ENCODE measurements at places on chromosomes 2 and 18. TPM values are rescaled to one million over a fixed set of nuclear protein-coding genes. Genes with fewer than 3 reads are reported as not detected.

GRCh38 chr18:71105078-71105819 is 816.4 kb downstream of the SOCS6 start:
- DNase-seq: no peak

DNA sequence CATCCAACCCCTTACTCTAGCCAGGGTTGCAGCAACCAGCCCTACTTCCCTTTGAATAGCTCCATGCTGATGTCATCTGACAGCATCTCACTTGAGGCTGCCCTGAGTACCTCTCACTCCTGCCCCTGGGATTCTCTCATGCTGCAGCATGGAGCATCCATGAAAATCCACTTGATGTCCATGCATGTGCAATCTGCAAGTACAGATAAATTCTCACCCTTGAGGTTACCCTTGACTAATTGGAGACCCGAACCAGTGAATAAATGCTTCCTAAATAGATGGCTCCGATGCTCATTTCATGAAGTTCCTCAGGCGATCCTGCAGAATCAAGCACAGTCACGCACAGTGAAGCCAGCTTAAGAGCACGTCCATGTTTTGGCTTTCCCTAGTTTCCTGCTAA is 298.3 kb downstream of the RBM43 start:
- DNase-seq: no peak

DNA sequence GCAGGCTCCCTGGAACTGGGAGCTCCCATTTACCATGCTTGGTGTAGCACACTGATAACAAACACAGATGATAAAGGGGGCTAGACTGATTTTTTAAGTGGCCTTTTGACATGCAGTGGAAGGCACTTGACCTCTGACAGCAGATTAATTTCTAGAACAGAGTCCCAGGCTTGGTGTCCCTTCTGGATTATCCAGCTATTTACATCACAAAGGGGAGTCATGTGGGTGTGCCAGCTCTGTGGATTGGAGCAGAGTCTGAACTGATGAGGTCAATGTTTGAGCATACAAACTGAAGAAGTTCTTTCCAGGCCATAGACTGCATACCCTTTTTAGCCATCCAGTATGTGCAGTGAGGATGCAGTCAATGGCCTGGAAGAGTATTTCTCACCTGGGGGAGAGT is 31.5 kb upstream of the SIX2 start:
- no peak for DNase-seq

WNT6 gene
- total RNA-seq: 1.5 TPM

DNA sequence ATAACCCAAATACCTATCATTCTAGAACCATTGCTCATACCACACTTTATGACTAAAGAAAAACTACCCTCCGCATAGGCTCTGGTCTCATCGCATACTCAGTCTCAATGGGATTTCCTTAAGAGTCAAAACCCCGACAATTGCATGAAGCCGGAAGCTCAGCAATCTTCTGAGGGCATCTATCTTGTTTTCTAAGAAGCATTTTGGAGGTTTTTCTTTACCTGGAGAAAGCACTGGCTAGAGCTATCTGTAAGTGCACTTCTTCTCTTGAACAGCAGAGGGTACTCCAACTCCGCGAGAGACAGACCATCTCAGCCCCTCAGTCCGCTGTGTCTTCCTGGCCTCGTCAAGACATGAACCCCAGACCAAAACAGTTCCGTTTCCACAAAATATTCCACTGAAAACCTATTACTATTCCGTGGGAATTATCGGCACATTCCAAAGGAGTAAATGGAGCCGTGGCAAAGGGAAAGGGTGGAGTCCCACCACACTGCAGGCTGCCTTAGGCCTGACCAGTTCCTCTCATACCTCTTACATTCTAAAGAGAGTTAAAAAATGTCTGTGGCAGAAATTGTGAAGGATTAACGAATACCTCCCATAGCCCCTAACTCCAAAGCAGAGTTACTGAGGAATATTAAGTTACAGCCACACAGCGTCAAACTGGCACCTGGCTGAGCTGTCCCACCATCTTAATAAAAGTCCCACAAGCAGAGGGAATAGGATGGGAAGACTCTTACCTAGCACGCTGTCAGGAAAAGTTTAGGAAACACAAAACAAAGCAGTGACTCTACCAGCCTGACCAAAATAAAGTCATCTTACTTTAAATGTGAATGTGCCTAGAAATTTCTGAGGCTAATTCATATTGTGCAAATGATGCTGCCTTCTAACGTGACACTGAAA is 325.6 kb upstream of the VRK2 start:
- no peak for DNase-seq

DNA sequence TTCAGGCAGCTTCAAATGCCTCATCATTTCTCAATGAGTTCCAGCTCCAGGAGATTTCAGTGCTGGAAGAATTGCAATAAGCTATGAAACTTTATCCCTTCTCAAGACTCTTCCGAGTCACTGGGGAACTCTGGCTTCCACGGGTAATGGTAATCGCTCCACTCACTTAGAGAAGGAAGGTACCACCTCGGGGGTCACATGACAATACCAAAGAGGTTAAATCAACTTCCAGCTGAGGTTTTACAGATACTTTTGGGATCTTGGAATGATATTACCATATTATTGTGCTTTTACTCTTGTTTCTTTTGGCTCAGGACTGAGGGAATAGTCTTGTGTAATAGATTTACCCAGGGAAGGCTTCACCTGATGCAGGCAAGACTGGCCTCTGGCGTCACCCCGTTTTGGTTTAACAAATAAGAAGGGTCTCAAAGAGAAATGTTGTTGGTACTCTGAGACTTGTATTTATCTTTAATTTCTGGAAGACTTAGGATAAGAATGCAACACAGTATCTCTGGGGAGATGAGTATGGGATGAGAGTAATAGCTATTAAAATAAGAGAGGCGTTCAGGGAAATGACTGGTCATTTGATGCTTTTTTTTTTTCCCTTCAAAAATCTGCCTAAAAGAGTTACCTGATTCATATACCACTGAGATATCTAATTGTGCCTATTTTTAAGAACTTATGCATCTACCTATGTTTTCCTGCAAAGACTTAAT is 316.9 kb upstream of the ZEB2 start:
- no peak for DNase-seq

MGAT5 gene
- 116 TPM for total RNA-seq

REG3G gene
- not detected for total RNA-seq

- no peak for DNase-seq
These were observed 169.1 kb upstream of the CYP26B1 start for GRCh38 chr2:72316774-72317173.

EPB41L3 gene
- total RNA-seq: 5.5 TPM

TACR1 gene
- total RNA-seq: 0.38 TPM

SPC25 gene
- not detected for total RNA-seq

AMER3 gene
- not detected for total RNA-seq

ADRA2B gene
- 6.1 TPM for total RNA-seq

- DNase-seq: peak; percentile 65
These were observed 124.5 kb upstream of the CCDC150 start for GRCh38 chr2:196515051-196515450.

DNA sequence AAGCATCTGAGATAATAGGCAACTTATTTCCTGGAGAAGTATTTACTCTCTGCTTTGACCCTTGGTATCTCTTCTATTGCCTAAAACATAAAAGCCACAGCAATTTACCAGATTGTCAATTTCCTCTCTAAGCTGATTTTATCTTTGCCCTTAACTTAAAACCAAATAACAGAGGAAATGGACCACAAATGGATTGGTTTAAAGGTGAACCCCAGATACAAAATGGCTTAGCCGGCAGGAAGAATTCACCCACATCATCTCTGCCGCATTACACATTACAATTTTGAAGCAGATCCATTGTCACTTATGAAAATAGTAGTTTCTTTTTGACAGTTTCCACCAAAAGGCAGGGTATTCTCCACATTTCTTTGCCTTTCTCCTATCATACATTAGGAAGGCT is 585.8 kb upstream of the CHAC2 start:
- no peak for DNase-seq

DNA sequence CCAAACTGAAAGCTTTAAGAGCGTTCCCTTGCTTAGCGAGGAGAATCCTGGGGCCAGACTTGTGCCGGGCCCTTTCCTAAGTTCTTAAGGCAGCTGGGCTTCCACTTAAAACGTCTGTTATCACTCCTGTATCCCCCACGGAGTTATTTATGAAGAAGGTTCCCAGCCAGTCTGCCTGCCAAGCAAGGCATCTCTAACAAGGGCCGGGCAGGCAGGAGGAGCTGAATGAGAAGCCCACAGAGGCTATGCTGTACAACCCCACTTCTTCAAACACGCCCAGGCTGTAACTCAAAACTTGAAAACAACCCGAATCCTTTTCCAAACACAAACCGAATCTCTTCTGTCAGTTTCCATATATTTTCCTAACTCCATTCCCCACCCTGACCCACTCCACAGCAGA is 39.0 kb upstream of the ZFP36L2 start:
- peak; percentile 29 for DNase-seq

- no peak for DNase-seq
These were observed 460.5 kb downstream of the TGIF1 start for GRCh38 chr18:3910512-3910911.

- DNase-seq: no peak
These were observed 40.4 kb upstream of the SMAD2 start for GRCh38 chr18:47970664-47971531.

DNA sequence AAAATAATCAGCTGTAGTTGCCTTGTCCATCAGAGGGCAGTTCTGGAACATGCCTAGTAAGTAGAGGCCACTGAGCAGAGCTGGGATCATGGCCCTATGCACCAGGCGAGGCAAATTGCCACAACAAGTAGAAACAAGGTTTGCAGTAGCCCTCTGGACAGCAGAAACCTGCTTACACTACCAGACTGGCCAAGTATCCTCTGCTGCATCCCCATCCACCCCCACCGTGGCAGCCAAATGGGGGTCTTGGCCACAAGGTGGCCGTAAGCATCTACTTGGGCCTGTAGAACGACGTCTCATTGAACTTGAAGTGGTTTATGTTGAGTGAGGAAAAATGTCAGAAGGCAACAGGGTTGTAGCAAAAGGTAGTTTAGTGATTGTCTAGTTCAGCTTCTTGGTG is 241.2 kb downstream of the ALPK2 start:
- DNase-seq: no peak

GRCh38 chr2:10944799-10945198 is 33.1 kb downstream of the KCNF1 start:
- DNase-seq: no peak

ABI2 gene
- 48.4 TPM for total RNA-seq

DNA sequence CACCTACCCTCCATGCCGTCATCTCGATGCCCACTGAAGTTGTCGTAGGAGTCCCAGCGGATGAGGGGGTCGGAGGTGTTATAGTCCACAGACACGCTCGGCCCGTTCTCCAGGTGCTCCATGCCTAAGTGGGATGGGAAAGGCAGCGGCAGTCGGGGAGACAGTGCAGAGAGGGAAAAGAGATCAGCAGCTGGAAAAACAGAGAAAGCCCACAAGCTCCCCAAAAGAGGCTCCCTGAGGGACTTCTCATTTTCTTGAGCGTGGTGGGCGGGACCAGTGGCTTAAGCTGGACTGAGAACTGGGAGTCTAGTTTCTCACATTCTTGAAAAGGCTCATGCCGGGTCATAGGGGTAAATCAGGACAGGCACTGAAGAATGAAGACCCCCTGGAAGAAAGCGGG is 121.9 kb downstream of the TNS1 start:
- peak; percentile 27 for DNase-seq

GRCh38 chr2:7730449-7730848 is 813.2 kb downstream of the RNF144A start:
- no peak for DNase-seq

ZNF516 gene
- 14.6 TPM for total RNA-seq

DNA sequence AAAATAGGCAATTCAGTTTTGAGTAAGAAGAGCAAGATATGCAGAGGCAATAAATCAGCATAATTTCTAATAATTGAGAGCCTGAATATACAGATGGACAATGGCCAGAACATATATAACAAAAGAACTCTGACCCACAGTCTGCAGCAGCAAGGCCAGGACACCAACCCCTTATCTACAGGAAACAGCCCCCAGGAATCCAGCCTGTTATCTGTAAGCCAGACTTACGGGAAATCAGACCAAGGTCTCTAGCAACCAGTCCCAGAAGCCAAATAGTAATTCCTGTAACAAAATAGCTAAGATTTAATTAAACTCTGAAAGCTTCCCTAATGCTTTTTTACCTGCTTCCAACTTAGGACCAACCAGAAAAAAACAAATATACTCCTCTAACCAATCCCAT is 434.5 kb upstream of the GYPC start:
- no peak for DNase-seq

DNA sequence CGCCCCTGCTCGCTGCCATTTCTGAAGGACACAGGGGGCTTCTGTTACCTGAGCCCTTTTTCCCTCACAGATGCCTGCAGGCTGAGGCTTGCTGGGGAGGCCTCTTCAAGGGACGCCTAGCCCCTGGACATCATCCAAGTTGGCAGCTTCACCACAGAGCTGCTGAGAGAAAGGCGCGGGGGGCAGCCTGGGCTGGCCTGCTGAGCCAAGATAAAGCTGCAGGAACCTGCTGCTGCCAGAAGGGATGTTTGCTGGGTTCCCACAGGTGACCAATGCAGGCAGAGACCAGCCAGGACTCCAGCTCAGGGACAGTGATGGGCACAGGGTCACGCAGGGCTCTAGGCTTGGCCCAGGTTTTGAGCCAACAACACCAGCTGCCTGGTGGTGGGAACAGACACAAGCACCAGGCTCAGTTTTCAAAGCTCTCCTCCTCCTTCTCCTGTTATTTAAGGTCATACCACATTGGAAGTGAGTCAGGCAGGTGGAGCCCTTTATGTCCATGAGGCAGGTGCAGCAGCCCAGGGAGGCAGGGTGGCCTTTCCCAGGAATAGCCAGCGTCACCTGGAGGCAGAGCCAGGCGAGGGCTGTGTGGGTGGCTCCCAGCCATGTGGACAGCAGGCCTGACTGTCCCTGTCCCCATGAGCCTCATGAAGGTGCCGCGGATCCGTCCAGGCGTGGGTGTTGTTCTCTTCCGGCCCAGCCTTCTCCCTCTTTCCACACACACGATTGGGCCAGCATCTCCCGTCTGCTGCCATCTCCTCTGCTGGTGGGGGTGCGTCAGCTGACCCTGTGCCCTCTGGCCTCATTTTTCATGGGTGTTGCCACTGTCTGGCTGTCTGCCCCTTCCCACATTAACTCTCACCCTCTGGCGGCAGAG is 515.5 kb upstream of the MYT1L start:
- DNase-seq: peak; percentile 65

TMEM17 gene
- 2.0 TPM for total RNA-seq

DNA sequence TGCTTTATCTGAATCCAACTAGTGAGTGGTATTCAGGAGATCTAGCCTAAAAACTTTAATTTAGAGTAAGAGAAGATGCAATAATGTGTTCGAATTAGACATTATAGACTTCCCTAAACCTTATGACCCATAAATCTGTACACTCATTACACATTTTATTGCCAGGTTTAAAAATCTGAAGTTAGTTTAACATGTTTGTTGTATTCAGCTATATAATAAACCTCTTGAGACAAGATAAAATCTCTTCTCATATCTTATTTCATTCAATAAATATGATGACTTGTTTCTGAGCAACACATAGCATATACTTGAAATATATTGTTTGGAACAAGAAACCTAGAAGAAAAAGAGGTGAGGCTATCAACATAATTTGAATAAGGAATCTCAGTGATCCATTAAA is 150.7 kb downstream of the CDH7 start:
- no peak for DNase-seq

DNA sequence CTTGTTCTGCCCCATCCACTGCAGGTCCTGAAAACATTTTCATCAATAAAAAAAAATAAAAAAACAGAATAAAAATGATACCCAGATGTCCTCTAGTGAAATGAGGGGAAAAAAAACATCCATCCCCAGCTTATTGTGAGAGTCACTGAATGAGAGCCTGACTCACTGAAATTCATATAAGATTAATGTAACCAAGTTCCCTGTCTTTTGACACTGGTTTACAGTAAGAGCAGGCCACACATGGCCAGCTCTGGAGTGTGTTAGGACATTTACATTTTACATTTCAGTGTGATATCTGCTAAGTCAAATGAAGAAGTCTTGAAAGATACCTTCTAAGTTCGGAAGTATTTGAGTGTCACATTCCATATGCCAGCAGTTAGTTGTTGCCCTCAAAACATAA is 21.1 kb upstream of the IL18R1 start:
- DNase-seq: no peak

KLHL41 gene
- 90.0 TPM for total RNA-seq
